MCF 10A (cell line): ENCODE measurements at places on chromosomes 12 and 14. TPM values are rescaled to one million over a fixed set of nuclear protein-coding genes. Genes with fewer than 3 reads are reported as not detected.
A peak's percentile ranks its signal among the peaks of the same experiment; 100 is the strongest.

MUCL1 gene
- total RNA-seq = not detected in 2 replicates

- H3K4me3 ChIP-seq = no peak overlapping the region
- DNase-seq = peak; percentile 38
- no peaks in the 10 kb centered on the region for H3K36me3 ChIP-seq
- H3K27ac ChIP-seq = no peak overlapping the region
- H3K27me3 ChIP-seq = no peaks in the 10 kb centered on the region
Measured at GRCh38 chr12:43336962-43337555, 214.9 kb downstream of the ADAMTS20 start.

DNA sequence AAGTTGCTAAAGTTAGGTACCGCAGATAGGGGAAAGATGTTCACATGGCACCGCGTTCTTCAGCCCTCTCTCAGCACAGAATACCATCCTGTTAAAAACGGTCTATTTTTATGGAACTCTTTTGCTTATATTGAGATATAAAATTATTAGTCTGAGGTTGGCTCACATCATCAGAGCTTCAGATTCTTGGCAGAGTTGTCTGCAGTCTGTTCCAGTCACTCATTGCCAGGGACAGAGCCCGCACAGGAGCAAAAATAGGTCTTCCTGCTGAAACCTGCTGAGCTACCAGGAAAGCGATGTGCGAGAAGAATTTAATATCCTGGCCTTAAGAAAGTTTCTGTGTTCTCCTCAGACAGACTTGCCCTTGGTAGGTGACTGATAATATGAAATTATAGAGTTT is 249.8 kb downstream of the VRK1 start:
- no peak overlapping the region for H3K4me3 ChIP-seq
- DNase-seq = no peak
- H3K27me3 ChIP-seq = peaks cover 25% of the 10 kb centered on the region
- no peaks in the 10 kb centered on the region for H3K4me1 ChIP-seq

- H3K27me3 ChIP-seq = no peaks in the 10 kb centered on the region
- no peaks in the 10 kb centered on the region for H3K36me3 ChIP-seq
- no peak overlapping the region for H3K4me3 ChIP-seq
- H3K27ac ChIP-seq = no peak overlapping the region
- DNase-seq = no peak
- peaks cover 8% of the 10 kb centered on the region for H3K4me1 ChIP-seq
Measured at GRCh38 chr14:66041582-66041981, 444.6 kb upstream of the CCDC196 start.

DNA sequence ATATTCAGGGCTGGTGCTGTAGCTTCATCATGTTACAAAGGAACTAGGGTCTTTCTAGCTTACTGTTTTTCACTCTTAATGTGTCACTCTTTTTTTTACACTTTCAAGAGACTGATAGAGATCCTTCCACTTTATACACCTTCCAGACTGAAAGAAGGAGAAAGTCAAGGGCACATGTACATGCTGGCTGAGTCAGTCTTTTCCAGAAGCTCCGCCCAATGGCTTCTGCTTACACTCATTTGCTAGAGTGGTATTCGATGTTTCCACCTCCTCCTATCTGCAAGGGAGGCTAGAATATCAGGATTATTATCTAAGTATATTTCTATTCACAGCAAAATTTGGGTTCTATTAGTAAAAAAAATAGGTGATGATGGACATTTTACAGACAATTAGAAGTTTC is 325.8 kb upstream of the OR4E1 start:
- H3K4me1 ChIP-seq = no peaks in the 10 kb centered on the region
- H3K4me3 ChIP-seq = no peak overlapping the region
- no peak for DNase-seq
- H3K27me3 ChIP-seq = peaks cover 56% of the 10 kb centered on the region
- no peak overlapping the region for H3K27ac ChIP-seq
- no peaks in the 10 kb centered on the region for H3K36me3 ChIP-seq

- peaks cover 83% of the 10 kb centered on the region for H3K36me3 ChIP-seq
- DNase-seq = no peak
- no peak overlapping the region for H3K4me3 ChIP-seq
- H3K27ac ChIP-seq = peak overlapping the region; percentile 89
Measured at GRCh38 chr12:29614694-29615325, 117.3 kb upstream of the OVCH1 start.
